ENCODE measurements at places on chromosomes 7 and 10.

DNA sequence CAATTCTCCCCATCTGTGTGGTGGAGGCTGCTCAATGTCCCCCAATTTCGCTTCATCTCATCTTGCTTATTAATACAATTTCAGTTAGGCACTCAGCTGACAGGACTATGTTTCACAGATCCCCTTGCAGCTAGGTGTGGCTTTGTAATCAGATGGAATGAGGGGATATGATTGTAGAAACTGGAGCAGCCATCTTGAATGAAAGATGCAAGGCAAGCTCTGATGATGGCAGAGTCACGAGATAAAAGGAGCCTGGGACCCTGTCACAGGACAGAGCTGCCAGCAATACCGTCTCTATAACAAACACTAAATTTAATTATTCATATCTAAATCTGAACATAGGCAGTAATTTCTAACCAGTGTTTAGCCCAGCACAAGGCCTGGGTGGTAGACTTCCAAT is 991 bp upstream of the DLD start:
- no peak for DNase-seq

DNA sequence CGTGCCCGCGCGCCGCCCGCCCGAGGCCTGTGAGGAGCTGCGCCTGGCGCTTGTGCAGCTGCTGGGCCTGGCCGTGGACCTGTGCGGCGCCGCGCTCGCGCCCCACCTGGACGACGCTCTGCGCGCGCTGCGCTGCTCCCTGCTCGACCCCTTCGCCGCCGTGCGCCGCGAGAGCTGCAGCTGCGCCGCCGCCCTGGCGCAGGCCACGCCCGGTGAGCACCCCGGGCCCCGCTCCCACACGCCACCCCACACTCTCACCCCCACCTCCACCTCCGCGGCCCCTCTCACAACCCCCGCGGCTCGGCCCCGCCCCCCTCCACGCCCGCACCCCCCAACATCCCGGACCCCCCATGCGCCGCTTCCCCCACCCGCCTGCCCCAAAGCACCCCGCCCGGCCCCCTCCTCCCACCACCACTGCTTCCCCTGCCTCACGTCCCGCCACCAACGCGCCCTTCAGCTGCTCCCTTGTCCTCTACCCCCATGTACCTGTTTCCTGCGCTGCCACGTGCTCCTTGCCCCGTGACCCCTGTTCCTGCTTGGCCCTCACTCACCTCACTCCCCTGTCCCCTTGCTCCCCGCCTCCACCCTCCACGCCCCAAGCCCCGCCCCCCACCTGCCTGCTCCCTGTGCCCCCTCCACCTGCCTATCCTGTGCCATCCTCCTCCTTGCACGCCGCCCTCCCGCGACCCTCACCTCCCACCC is at the start of gene PRKAR1B:
PRKAR1B (minus strand) TSS at position 178 of the 702 bp plus-strand sequence. CDS start 15,776 bp downstream, outside the sequence.
- DNase-seq = peak; percentile 24

- no peak for DNase-seq
Observed at GRCh38 chr10:46283580-46284285, 3.1 kb upstream of the ANTXRL start.

GRCh38 chr7:134879815-134880475 is 100.5 kb downstream of the CALD1 start:
- DNase-seq = no peak

DNA sequence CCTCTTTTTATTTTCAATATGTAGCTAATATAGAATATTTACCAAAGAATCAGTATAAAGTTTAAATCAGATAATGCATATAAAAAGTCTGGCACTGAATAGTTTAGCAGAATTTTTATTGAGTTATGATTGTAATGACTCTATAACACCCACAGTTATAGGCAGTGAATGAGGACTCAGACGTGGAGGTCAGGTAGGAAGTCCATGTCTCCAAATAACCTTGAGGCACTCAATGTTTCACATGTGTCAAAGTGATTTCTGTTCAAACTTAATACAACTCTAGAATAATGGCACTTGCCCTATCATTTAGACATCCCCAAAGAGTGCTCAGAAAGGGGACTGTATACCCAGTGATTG is 332.1 kb downstream of the BMPER start:
- DNase-seq = no peak

GRCh38 chr10:17821893-17822292 is 12.7 kb downstream of the MRC1 start:
- DNase-seq = no peak

DNA sequence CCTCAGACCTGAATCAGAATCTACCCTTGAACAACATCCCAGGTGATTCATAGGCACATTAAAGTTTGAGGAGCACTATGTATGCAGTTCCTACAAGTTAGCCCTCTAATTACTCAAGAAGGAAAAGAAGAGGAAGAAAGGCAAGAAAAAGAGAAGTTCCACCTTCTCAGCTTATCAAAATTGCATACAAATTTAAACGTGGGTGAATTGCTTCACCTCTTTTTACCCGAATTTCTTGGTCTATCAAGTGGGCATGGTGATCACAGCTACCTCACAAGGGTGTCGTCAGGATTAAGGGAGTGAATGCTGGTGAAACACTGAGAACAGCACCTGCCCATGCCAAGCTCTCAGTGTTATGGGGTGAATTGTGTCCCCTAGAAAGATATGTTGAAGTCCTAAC is 43.8 kb upstream of the PAPSS2 start:
- DNase-seq = no peak

DNA sequence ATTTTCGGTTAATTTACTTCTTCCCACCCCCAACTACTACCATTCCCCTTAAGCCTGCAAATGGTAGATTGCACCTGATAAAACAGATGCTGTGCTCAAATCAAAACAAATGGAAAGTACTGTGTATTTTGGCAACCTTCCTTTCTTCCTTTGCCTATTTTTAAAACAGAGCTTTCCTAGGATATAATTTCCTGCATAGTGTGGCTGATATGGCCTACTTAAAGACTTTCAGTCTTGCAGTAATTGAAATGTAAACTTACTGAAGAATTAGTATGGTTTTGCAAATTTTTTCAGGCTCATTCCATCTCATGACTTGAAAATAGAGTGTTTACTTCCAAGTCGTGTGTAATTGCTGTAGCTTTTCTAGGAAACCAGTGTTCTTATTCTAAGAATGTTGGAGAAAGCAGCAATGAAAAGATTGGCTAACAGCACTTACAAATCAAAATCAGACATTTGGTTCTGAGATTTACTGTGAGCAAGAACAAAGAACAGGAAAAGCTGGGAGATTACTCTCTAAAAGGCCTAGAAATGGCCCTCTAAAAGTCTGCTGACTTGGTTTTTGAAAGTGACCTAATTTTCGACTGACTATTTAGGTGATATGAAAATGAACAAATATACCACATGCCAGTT is 52.0 kb downstream of the REEP3 start:
- no peak for DNase-seq

GRCh38 chr10:96910488-96911395 is 78.6 kb downstream of the LCOR start:
- no peak for DNase-seq

DNA sequence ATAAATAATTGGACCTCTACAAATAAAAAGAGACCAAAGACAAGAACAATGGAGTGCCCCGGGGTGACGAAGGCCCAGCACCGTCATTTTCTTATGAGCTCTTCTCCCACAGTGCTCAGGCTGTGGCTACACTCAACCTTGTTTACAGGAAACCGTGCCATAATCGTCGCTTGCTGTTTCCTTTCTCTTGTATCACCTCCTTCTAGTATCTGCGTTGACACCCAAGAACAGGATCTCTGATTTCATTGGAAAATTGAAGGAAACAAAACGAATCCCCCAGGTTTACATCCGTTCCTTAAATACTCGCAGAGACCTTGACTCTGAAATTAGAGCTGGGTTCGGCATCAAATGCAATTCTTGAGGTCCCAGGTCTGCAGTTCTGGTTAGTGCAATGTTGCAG is 1.7 kb upstream of the IGFBP3 start:
- no peak for DNase-seq

DNA sequence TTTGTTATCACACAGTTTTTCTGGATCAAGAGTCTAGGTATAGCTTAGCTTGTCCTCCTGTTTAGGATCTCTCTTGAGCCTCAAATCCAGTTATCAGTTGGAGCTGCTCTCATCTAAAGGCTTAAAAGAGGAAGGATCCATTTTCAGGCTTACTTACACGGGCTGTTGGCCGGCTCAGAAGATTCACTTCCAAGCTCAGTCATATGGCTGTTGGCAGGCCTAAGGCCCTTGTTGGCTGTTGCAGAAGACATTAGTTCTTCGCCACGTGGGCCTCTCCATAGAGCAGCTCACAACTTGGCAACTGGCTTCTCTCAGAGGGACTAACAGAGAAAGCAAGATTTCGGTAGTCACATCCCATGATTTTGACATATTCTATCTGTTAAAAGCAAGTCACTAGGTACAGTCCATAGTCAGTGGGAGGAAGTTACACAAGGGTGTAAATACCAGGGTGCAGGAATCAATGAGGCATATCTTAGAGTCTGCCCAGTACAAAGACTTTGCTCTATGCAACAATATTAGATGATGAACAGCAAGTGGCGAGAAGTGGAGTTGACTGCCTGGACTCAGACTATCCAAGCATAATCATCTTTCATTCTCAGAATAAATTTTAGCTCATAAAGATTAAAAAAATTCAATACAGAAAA is 280.1 kb upstream of the MBL2 start:
- DNase-seq = no peak

DNA sequence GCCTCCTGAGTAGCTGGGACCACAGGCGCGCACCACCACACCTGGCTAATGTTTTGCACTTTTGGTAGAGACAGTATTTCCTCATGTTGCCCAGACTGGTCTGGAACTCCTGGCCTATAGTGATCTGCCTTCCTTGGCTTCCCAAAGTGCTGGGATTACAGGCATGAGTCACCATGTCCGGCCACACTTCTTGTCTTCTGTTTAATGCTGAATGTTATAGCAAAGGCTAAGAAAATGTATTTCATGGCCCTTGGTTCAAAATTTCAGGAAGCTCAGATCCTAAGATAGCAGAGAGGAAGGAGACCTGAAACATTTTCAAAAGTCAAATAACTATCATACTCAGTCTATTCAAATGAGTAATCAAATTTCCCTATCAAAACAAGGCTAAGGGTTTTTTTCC is 229.6 kb downstream of the BAMBI start:
- no peak for DNase-seq

GRCh38 chr7:144786079-144786478 is 49.8 kb downstream of the TPK1 start:
- DNase-seq = no peak

GRCh38 chr10:78774999-78775711 is 293.6 kb upstream of the ZMIZ1 start:
- no peak for DNase-seq

GRCh38 chr10:132068431-132069121 is 2.8 kb downstream of the JAKMIP3 start:
- no peak for DNase-seq

GRCh38 chr10:100359030-100359432 is 12.0 kb downstream of the SCD start:
- no peak for DNase-seq

DNA sequence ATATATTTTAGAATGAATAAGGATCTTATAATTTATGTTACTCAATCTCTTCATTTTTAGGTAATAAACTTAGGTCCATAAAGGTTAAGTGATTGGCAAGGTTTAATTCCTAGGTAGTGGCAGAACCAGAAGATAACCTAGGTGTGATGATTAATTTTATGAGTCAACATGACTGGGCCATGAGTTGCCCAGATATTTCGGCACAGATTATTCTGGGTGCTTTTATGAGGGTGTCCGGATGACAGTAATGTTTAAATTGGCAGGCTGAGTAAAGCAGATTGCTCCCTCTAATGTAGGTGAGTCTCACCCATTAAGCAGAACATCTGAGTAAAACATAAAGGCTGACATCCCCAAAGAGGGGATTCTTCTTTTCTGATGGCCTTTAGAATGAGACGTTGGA is 1349.3 kb upstream of the CELF2 start:
- DNase-seq = no peak

DNA sequence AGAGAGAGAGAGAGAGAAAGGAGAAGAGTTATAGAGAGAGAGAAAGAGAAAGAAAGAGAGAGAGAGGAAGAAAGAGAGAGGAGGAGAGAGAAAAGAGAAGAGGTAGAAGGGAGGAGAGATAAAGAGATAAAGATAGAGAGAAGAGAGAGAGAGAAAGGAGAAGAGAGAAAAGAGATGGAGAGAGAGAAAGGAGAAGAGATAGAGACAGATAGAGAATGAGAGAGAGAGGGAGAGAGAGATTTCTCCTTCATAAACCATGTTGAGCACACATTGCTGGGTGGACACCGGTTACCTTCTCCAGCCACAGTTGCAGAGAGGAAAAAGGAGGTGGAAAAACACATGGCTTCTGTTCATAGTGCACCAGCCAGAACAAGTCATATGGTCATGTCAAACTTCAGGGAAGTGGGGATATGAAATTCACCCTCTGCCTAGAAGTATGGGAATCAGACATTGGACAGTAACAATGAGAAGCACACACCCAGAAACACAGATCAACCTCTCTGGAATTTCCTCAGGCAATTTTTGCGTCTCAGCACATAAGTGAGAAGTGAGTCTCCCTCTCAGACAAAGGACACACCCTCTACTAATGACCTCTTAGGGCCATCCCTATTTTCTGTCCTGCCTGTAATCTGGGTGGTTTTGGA is 172.5 kb upstream of the SVIL start:
- DNase-seq = no peak

- DNase-seq = no peak
Observed at GRCh38 chr10:35435824-35436223, 99.5 kb downstream of the CCNY start.

GRCh38 chr10:55466806-55467504 is 665.9 kb upstream of the PCDH15 start:
- no peak for DNase-seq

DNA sequence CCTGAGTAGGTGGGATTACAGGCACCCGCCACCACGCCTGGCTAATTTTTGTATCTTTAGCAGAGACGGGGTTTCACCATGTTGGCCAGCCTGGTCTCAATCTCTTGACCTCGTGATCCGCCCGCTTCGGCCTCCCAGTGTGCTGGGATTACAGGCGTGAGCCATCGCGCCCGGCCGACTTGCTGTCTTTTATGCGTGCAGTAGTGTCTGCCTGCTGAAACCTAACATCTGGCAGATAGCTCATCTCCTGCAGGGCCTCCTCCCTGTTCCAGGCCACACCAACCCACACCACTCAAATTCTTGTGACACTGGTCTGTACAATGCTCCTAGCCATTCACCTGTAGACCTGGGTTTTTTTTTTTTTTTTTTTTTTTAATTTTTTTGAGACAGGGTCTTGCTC is 41.5 kb downstream of the BAIAP2L1 start:
- DNase-seq = no peak

DNA sequence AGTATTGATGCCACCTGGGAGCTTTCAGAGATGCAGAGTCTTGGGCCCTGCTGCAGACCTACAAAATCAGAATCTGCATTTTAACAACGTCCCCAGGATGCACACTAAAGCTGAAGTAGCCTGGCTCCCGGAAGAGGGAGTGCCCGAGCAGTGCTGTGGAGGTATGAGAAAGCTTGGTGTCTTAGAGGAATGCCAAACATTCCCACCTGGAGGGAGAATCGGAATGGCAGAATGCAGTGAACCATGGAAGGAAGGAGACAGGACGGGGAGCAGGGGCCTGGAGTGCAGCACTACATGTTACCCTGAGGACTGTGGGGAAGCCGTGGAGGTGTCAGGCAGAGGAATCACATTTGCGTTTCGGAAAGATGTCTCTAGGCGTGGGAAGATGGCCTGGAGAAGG is 90.9 kb downstream of the AOAH start:
- DNase-seq = no peak

GRCh38 chr10:76310588-76311080 is 879.2 kb downstream of the LRMDA start:
- DNase-seq = no peak

GRCh38 chr10:48249763-48250351 is 24.6 kb downstream of the FRMPD2 start:
- DNase-seq = no peak

- no peak for DNase-seq
Observed at GRCh38 chr10:72257051-72257892, 16.5 kb upstream of the DDIT4 start.
